NCI-H510A treated with DMSO at 0.1 percent for 48 hours (cell line): ENCODE measurements at places on chromosomes 16 and 17.

GRCh38 chr17:77145612-77146245, 5.0 kb downstream of the SEC14L1 start:
- peak; percentile 44 for DNase-seq

- peak; percentile 20 for DNase-seq
Measured at GRCh38 chr16:23121024-23121423, 28.2 kb downstream of the USP31 start.

DNA sequence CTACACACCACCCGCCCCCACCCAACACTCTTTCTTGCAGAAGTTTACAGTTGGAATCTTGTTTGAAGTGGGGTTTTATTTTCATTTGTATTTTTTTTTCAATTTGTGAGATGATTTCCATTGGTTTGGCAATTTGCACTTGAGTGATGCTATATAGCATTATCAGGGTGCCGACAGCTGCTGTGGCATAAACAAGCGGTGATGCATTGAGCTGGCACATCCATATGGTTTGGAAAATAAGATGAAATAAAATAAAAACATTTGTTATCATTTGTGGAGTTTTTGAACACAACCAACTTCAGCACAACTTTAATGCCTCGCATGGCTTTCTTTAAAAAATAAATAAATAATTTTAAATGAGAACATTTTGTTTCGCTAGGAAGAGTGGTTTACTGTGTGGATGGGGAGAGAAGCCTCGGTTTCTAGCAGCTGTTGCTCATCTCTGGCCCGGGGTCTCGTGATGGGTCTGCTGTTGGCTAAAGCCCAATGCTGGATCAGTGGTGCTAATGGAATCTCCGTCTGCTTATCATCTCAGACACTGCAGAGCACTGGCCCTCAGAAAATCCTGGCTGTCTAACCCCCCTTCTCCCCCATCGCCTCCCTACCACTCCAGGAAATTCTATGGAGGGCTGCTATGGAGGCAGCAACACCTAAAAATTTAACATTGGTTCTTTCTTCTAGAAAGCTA, 192.3 kb upstream of the MAF start:
- DNase-seq, result no peak

DNA sequence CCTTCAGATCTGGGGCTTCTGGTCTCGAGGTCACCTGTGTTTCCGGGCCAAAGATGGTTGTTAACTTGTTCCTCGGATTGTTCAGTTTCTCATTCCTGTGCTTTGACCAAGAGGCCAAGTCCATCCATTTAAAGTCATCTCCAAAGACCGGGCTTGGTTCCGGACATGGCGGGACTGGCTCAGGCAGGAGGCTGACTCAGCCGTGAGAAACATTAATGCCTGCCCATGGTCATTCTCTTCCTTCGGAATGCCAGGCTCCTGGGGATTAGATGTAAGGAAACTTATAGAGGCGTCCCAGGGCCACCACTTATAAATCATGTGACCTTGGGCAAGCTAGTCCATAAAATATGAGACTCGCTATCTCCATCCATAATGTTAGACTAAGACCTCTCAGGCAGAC, 13.6 kb upstream of the NKD1 start:
- DNase-seq, result no peak

GRCh38 chr16:79347277-79347676, 253.3 kb downstream of the MAF start:
- DNase-seq, result no peak

- no peak for DNase-seq
Measured at GRCh38 chr16:19017179-19017578, 33.4 kb downstream of the TMC7 start.

DNA sequence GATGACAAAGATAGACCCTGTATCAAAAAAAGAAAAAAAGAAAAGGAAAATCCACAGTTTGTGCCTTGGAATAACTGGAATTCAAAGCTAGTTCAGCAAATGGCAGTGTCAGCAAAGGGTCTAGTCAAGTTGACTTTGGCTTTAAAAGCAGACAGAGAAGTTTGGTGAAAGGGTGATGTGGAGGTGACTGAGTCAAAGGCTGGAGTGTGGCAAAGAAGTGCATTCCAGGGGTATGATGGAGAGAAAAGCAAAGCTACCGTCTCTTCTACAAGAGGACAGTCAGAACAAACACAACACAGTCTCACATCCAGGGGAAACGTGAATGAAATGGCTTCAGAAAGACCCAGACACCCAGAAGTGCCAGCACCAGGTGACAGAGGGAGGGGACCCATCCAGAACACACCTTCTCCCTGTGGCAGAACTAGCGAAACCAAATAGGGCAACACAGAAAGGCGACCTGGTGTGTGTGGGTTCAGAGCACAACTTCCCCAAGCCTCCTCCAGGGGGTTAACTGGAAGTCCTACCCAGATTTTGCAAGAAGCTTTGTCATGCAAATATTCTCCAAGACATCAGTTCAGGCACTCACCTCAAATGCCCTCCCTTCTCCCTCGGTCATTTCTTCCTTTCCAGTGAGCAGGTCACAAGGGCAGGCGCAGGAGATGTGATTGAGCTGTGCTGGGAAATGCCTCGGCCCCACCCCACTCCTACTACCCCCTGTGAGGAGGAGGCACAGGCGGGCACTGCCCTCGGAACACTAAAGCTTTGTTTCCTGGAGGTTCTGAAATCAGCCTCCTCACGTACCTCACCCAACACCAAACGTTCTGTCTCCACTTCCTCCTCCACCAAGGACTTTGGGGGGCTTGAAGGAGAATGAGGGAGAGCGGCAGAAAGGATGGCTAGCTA, 481.9 kb downstream of the SOX9 start:
- no peak for DNase-seq

DNA sequence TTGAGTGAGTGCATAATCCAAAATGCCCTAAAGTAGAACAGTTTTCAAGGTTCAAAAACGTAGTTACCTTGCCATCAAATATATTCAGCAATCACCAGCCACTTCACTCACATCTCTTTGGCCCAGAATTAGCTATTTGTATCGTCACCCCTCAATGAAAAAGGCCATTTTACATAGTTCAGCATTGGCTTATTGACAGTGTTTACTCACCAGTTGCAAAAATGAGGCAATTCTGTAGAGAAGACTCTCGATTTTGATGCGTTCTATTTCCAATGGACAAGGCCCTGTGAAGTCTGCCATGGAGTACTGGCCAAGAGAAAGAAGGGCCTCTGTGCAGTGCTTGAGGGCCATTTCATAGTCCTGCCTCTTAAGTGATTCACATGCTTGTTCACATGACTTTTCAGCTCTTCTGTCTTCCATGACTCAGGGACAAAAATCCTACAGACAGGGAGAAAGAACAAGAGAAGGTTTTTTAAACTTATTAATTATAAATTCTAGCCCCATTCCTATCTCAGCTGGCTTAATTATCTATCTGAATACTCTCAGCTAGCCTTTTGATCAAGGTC, 26.5 kb downstream of the HELZ start:
- no peak for DNase-seq

GRCh38 chr17:17514361-17514992, 18.3 kb upstream of the RASD1 start:
- no peak for DNase-seq

DNA sequence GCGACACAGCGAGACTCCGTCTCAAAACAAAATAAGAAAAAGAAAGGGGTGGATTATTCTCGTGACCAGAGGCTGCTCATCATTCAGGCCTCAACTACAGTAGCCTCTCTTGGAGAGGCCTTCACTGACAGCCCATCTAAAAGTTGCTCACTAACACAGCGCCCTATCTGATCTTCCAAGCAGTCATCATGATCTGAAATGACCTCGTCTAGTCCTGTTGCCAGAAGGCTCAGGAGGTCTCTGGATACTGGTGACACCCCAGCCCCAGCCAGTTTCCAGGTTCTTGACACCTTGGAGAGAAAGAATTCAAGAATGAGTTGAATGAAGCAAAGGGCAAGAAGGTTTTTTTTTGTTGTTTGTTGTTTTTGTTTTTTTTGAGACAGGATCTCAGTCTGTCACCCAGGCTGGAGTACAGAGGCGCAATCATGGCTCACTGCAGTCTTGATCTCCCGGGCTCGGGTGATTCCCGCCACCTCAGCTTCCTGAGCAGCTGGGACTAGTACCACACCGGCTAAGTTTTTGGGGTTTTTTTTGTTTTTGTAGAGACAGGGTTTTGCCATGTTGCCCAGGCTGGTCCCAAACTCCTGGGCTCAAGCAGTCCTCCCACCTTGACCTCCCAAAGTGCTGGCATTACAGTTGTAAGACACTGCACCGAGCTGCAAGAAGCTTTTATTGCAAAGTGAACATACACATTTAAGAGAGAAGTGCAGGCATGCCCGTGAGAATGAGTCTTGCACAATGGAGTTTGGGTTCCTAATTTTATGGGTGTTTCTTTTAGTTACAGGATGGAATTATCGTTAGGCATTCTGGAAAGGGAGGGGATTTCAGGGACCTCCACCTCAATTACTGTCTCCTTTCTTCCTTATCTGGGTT, 2.7 kb upstream of the ZC3H7A start:
- no peak for DNase-seq

DNA sequence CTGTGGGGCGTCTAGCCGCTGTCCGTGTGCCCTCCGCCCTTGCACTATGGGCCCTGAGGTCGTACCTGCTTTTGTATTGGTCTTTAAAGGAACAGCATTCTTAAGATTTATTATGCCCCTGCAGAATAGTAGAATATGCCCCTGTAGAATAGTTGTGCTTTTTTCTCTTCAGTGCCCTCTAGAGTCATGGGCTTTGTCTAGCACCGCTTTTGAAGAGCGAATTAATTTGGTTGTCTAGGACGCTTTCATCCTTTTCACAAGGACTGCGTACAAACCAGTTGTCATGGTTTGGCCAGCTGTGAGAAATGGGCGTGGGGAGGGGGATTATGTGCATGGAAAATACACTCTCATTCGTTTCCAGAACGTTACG, 621 bp downstream of the CEP95 start:
- peak; percentile 78 for DNase-seq

DNA sequence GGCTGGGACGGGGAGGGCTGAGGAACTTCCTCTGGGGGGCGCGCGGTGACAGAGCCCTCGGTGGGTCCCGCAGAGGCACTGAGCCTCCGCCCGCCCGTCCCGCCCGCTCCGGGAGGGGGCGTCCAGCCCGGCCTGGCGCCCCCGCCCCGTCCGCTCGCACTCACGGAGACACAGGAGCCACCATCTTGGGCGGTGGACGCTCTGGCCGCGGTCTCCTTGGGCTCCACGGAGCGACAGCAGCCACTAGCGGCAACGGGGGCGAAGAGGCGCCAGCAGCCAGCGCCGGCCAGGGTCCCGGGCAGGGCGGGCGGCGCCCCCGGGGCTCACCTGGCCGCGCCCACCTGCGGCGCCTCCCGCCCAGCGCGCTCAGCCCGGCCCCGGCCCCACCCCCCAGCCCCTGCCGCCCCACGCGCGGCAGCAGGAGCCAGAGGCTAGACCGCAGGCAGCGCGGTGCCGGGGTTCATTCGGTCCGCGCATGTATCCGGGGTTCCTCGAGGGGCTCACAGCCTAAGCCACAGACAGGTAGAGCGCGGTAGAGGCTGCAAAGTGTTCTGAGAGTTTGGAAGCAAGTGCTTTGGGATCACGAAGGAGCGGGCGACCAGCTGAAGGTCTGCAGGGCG, at the start of gene C17orf113:
Gene C17orf113 (minus strand): TSS at position 209 of the 620 bp plus-strand sequence. CDS start 7,225 bp downstream, outside the sequence.
- DNase-seq, result peak; percentile 42

- DNase-seq, result no peak
Measured at GRCh38 chr16:10916534-10916933, 25.7 kb downstream of the DEXI start.

DNA sequence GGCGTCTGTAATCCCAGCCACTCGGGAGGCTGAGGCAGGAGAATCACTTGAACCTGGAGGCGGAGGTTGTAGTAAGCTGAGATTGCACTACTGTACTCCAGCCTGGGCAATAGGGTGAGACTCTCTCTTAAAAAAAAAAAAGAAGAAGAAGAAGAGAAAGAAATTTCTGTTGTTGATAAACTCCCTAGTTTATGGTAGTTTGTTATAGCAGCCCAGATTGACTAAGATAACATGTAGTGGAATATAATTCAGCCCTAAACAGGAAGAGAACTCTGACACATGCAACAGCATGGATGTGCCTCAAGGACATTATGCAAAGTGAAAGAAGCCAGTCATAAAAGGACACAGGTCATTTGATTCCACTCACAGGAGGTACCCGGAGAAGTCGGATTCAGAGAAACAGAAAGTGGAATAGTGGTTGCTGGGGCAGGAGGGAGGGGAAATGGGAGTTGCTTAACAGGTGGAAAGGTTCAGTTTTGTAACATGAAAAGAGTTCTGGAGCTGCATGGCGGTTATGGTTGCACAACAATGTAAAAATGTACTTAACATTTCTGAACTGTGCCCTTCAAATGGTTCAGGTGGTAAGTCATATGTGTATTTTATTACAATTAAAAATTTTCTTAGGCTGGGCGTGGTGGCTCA, 26.0 kb upstream of the PRM1 start:
- no peak for DNase-seq
